ENCODE measurements at places on chromosomes 5 and 9. TPM values are rescaled to one million over a fixed set of nuclear protein-coding genes. Genes with fewer than 3 reads are reported as not detected.

DNA sequence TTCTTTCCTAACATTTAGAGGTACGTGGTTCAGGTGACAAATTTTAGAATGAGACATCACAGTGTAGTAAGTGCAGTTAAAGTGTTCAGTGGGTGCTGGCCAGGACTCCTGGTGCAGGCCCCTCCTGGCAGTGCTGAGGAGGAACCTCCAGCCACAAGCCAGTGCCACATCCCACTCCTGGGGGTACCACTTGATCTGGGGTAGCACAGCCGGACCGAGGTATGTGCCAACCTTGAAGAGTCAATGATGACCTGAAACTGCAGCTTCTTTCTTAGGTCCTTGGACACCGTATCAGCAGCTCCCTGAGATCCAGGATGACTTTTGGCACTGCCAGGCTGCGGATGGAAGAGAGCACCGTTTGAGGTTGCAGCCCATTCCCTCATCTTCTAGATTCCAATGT, 310.4 kb upstream of the IRX4 start:
- no peak for DNase-seq
- H3K36me3 ChIP-seq = no peaks in the 10 kb centered on the region
- H3K4me1 ChIP-seq = no peaks in the 10 kb centered on the region
- H3K4me3 ChIP-seq = no peak overlapping the region
- H3K27ac ChIP-seq = no peak overlapping the region
- H3K27me3 ChIP-seq = peaks cover 7% of the 10 kb centered on the region

- no peak overlapping the region for H3K4me3 ChIP-seq
- no peak overlapping the region for H3K27ac ChIP-seq
- peaks cover 12% of the 10 kb centered on the region for H3K36me3 ChIP-seq
- no peak for DNase-seq
- no peaks in the 10 kb centered on the region for H3K27me3 ChIP-seq
- H3K4me1 ChIP-seq = peaks cover 27% of the 10 kb centered on the region
These were observed 10.8 kb downstream of the MAPKAP1 start for GRCh38 chr9:125696106-125696647.

DNA sequence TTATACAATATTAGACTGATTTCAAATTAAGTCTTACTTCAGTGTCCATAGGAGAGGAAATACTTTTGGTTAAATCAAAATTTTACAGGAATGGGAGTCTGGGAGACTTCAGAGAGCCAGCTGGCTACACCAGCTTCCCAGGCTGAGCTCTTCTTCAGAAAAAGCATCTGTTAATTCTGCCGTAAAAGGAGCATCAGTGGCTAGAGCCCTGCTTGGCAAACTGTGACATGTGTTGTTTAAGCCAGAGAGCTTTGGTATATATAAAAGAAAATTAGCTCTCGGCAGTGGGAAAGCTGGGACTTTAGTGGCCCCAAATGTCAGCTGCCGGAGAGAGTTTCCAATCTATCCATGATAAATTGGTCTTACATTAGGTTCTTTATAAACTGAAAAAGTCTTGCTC, 378.8 kb upstream of the TUSC1 start:
- no peaks in the 10 kb centered on the region for H3K4me1 ChIP-seq
- H3K4me3 ChIP-seq = no peak overlapping the region
- no peak for DNase-seq
- no peak overlapping the region for H3K27ac ChIP-seq
- H3K27me3 ChIP-seq = no peaks in the 10 kb centered on the region
- H3K36me3 ChIP-seq = no peaks in the 10 kb centered on the region

- no peak for DNase-seq
- no peak overlapping the region for H3K4me3 ChIP-seq
- peaks cover 78% of the 10 kb centered on the region for H3K4me1 ChIP-seq
- H3K27ac ChIP-seq = no peak overlapping the region
- no peaks in the 10 kb centered on the region for H3K27me3 ChIP-seq
These were observed 51.1 kb downstream of the SPEF2 start for GRCh38 chr5:35668794-35669193.

- no peak overlapping the region for H3K4me3 ChIP-seq
- no peaks in the 10 kb centered on the region for H3K36me3 ChIP-seq
- no peaks in the 10 kb centered on the region for H3K4me1 ChIP-seq
- H3K27ac ChIP-seq = no peak overlapping the region
- no peak for DNase-seq
These were observed 262.3 kb downstream of the HSPA4 start for GRCh38 chr5:133314086-133314485.

Gene LHX6
- total RNA-seq = not detected
